ENCODE measurements at places on chromosomes 3 and 15.

- no peak for DNase-seq
These were observed 73.4 kb upstream of the PRR23C start for GRCh38 chr3:139117883-139118760.

DNA sequence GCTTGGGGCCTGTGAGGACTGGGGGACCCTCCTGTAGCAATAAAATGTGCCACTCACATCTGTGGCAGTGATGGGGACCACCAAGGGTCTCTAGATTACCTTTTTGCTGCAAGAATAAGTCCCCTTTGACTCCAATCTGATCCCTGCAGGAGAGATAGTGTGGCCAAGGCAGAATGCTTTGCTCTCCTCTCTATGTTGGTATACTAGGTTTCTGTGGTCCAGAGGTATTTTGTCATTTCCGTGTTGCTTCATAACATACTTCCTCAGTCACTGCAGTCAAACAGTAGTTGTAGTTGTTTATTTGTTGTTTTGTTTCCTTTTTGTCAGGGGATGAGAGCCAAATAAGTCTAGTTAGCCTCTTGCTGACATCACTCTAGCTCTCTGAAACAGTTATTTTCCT is 13.1 kb upstream of the NAALADL2 start:
- DNase-seq = no peak

DNA sequence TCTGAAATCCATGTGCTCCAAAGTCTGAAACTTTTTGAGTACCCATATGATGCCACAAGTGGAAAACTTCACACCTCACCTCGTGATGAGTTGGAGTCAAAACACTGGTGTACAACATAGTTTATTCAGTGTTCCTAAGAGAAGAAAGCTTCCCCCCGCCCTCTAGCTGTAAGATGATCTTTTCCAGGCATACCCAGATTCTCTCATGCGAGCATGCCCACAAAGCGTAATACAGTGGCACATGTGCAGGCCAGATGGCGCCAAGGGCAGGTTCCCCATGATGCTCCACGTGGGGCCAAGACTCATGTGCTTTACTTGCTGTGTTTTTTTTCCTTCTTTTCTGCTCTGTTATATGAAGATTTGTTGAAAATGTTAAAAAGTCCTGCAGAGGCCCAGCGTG is 104.9 kb upstream of the LRRFIP2 start:
- DNase-seq = no peak

DNA sequence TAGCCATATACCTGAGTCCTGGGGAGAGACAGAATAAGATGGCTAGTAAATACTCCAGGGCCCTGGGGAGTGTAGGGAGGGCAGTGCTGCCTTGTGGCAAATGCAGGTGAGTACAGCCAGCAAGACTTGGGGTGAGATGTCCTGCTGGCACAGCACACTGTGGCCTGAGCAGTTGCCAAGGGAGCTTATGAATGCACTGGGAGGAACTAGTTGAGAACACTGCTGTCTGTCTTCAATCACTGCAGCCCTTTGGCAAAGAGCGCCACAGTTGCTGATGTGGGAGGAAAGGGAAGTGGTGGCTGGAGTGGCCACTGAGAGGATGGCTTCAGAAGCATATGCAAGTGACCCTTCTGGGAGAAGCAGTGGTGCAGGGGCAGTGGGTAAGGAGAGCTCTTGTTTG is 264.6 kb downstream of the RORA start:
- DNase-seq = no peak

GRCh38 chr3:85670634-85671205 is 711.9 kb downstream of the CADM2 start:
- no peak for DNase-seq

- no peak for DNase-seq
These were observed 22.9 kb downstream of the MITF start for GRCh38 chr3:69761896-69762767.

- DNase-seq = no peak
These were observed 224.0 kb downstream of the PLOD2 start for GRCh38 chr3:145936971-145937370.

DNA sequence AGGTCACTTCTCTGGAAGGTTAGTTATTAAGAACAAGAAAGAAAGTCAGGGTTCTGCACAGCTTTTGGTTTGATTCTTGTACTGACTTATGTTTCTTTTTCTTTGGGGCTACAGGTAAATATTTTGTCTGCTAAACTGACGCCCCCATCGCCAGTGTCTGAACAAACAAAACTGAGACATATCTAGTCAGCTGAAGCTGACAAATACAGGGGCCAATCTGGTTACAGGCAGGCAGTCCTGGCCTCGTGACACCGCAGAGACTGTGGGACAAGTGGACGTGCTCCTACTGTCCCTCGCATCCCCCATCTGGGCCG is 4.6 kb upstream of the RPL14 start:
- no peak for DNase-seq

GRCh38 chr3:36302626-36303025 is 77.7 kb upstream of the STAC start:
- no peak for DNase-seq

GRCh38 chr3:128784232-128784631 is 58.2 kb downstream of the RAB7A start:
- no peak for DNase-seq

GRCh38 chr3:132444383-132444782 is 27.1 kb downstream of the DNAJC13 start:
- no peak for DNase-seq

GRCh38 chr15:31427411-31427810 is 100.8 kb downstream of the KLF13 start:
- DNase-seq = no peak
